Nephron progenitor cell (in vitro differentiated cells): ENCODE measurements at places on chromosomes 1 and 21.

- DNase-seq: no peak
These were observed 15.8 kb downstream of the SLC45A3 start for GRCh38 chr1:205664399-205665017.

DNA sequence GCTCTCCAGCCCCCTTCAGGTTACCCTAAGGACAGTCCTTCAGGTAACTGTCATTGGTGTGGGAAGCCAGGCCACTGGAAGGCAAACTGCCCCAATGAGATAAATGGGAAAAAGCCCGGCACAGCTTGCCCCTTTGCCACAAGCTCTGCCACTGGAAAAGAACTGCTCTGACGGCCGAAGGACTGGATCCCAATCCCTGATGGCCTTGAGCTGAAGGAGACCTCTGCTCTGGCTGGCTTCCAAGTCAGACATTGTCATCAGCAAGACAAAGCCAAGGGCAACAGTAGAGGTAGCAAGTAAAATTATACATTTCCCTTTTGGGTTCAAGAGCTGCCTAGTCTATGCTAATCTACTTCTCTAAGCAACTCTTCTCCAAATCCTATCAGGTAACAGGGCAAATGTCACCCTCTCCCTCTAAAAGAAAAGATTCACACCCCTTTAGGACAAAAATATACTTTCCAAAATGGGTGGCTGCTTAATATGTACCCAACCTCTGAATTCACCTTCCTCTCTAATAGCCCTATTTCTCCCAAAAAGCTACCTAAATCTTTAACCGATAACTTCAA lies 145.8 kb downstream of the ADSS2 start:
- no peak for DNase-seq

GRCh38 chr1:67766141-67766978 lies 66.9 kb downstream of the GNG12 start:
- DNase-seq: peak; percentile 62

- DNase-seq: no peak
These were observed 16.0 kb downstream of the KRTAP19-8 start for GRCh38 chr21:31022306-31022705.

DNA sequence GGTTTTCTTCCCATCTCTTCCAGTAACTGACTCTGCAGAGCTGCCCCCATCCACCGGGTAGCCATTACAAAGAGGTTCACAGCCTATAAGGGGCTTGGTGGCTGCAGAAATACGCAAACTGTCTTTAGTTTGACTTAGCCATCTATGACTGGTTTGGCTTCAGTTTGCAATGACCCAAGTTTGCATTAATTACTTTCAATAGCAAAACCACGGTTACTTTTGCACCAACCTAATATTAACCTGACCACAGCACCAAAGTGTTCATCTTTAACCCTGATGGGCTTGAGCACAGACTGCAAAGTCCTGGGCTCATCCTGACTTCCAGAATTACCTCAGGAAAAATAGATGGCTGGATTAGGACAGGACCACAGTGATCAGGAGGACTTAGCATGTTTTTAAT lies 2.2 kb upstream of the HAO2 start:
- DNase-seq: no peak

GRCh38 chr1:241608379-241609033 lies 31.7 kb downstream of the CHML start:
- no peak for DNase-seq

- DNase-seq: peak; percentile 31
These were observed 75.7 kb upstream of the NRIP1 start for GRCh38 chr21:15140321-15141019.

- no peak for DNase-seq
These were observed 69.3 kb downstream of the NR5A2 start for GRCh38 chr1:200096774-200097173.

DNA sequence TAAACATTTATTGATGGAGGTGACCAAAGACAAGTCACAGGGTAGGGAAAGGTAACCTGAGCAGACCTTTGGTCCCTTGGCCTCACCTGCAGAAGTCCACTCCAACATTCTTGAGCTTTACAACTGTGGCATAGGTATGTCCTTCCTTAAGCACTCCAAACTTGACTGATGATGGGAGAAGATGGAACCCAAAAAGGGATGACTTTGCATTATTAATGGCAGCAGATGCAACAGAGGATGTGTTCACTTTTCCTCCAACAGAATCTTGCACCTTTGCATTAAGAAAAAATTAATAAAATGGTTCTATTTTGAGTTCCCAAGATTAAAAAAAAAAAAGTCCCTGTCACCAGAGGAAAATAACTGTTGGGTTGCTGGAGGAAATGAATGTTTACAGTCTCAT lies 42.2 kb downstream of the WDR3 start:
- no peak for DNase-seq

- DNase-seq: no peak
These were observed 33.1 kb upstream of the GPR157 start for GRCh38 chr1:9161963-9162362.

- no peak for DNase-seq
These were observed 7.6 kb upstream of the ERG start for GRCh38 chr21:38505654-38506523.

GRCh38 chr1:7534061-7534825 lies 236.9 kb upstream of the VAMP3 start:
- peak; percentile 39 for DNase-seq

- DNase-seq: no peak
These were observed 655.2 kb downstream of the LMO4 start for GRCh38 chr1:87983841-87984240.

DNA sequence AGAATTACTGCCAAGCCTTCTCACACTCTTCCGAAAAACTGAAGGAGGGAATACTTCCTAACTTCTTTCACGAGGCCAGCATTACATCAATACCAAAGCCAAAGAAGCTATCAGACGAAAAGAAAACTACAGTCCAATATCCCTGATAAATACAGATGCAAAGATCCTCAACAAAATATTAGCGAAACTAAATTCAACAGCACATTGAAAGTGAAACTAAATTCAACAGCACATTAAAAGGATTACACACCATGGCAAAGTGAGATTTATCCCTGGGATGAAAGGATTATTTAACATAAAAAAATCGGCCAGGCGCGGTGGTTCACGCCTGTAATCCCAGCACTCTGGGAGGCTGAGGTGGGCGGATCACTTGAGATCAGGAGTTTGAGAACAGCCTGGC lies 176.8 kb downstream of the FAF1 start:
- no peak for DNase-seq

- DNase-seq: no peak
These were observed 76.0 kb downstream of the FH start for GRCh38 chr1:241443561-241443960.

- DNase-seq: no peak
These were observed 130.7 kb downstream of the GIPC2 start for GRCh38 chr1:78176448-78176847.

DNA sequence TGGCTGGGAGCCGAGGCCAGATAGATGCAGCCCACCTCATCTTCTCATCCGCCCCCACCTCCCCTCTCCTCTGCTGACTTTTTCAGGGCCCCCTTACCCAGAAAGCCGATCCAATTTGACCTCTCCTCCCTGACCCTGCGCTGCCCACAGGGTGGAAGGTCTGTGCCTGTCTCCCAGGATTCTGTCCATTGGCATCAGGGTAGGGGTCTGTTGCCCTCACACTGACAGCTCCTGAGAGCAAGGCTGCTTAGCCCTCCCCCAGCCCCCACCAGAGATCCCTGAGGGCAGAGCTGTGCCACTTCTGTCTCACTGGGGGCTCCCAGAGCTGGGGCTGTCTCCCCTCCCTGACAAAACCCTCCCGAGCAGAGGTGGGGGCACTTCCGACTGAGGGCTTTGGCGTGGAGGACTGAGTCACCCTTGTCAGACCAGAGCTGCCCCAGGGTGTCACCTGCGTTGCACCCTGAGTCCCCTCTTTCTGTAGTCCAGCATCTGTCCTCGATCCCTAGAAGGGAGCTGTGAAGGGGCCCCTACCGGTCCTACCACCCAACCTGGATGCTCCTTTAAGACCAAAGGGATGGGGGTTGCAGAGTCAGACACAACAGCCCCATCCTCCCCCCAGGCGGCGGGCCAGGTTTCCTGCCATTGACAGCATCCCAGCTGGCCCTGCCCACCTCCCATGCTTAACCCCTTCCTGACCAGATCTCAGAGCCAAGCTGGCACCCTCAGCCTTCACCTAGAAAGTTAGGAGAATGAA lies 2.4 kb upstream of the FAM110D start:
- DNase-seq: peak; percentile 40

- no peak for DNase-seq
These were observed 49.6 kb upstream of the ATP1A1 start for GRCh38 chr1:116323491-116323890.

GRCh38 chr21:19999369-20000272 lies 998.6 kb upstream of the NCAM2 start:
- no peak for DNase-seq

DNA sequence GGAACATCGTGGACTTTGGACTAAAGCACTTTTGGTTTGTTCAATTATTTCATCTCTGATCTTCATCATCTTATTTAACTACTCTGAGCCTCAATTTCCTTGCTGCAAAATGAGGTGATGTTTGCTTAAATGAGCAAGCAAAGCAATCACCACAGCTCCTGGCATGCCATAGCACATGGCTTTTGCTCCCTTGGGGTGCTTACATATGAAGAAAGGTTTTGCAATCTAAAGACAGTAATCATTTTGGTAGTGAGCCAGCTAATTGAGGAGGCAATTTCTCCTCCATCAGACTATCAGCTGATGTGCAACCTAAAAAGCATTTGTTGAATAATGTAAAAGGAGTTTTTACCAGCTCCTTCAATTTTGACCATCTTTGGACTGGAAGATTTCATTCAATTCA lies 68.8 kb upstream of the KCNJ15 start:
- no peak for DNase-seq

DNA sequence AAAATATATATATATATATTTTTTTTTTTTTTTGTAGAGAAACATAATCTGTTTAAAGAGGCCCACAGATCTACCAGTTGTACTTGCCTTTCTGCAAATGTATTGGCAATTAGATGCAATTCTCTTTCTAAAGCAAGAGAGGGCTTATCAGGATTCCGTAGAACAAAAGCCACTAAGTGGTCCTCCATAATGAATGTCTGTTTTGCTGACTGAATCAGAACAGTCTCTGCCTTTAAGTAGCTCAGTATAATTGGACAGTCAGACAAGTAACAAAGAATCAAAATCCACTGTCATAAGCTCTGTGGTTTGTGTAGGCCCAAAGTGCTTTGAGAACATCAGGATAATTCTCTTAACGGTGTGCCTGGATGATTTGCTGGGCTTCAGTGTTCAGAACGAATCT lies 17.3 kb downstream of the SARS1 start:
- DNase-seq: no peak

- no peak for DNase-seq
These were observed 4.0 kb downstream of the TOMM20 start for GRCh38 chr1:235124665-235125064.

- DNase-seq: no peak
These were observed 136.2 kb downstream of the ZC3H11B start for GRCh38 chr1:219476716-219477115.

DNA sequence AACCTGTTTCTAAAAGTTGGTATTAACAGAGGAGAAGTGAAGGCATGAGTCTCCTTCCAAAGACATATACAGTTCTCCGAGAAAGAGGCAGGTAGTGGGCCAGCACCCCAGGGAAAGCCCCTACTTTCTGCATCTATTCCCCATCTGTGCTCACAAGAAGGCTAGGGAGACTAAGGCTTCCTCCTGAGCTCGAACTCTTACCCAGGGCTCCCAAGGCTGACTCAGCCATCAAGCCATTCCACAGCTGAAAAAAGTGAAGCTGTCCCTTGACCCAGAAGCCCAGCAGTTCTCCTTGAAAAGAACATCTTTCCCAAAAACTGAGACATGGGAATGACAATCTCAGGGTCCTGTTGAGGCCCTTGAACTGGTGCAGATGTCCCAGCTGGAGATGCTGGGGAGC lies 1.9 kb upstream of the PADI3 start:
- no peak for DNase-seq

GRCh38 chr1:208251911-208252835 lies 8.0 kb upstream of the PLXNA2 start:
- no peak for DNase-seq

DNA sequence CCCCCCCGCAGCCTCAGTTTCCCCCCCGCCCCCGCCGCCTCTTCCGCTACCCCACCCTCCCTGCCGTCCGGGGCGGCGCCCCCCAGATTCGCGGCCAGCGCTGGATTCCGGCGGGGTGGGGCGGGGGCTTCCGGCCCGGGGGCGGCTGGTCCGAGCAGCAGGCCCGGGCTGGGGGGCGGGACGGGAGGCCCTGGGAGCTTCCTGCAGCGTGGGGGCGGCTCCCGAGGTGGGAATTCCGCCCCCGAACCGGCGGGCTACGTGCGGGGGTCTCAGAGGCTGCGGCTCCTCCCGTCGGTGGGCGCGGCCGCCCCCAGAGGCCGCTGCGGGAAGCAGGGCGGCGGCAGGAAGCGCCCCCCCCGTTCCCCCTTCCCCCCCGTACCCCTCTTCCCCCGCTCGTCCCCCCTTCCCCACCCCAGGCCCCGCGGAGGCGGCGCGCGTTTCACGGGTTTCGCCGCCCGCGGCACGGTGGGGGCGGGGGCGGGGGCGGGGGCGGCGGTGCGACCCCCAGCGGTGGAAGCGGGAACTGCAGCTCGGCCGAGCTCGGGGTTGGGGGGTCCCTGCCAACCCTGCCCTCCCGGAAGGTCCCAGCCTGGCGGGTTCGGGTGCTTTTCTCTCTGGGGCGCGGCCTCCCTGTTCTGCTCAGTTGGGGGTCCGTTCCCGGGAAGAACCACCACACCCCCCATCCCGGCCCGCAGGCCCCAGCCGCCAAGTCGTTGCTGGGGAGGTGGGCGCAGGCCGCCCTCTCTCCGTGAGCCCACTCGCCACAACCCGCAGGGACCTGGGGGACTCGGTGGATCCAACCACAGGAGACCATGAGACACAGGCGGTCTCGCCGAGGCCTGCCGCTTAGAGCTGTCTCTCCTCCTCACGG lies 76.3 kb downstream of the MORN1 start:
- DNase-seq: peak; percentile 77

GRCh38 chr1:110731529-110731928 lies 56.8 kb upstream of the KCNA3 start:
- no peak for DNase-seq

- DNase-seq: no peak
These were observed 339 bp downstream of the PTGS2 start for GRCh38 chr1:186679924-186680244.

DNA sequence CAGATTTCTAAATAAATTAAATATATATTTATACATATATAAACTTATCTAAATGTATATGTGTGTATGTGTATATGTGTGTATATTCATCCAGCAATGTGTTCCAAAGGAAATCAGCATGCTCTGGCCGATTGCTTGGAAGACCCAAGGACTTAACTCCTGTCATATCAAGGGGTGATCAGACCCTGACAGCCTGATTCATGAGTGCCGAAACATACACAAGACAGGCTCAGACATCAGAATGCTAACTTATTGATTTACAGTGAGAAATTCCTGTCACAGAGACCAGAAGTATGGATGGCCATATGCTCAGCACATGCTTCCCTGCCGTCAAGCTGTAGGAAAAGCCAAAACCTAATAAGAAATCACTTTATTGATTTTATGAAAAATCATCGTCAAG lies 545.1 kb upstream of the NR5A2 start:
- no peak for DNase-seq

- DNase-seq: no peak
These were observed 7.0 kb downstream of the NTNG1 start for GRCh38 chr1:107147843-107148242.

GRCh38 chr21:28439788-28440187 lies 552.9 kb downstream of the LTN1 start:
- no peak for DNase-seq
